ENCODE measurements at places on chromosomes 2 and 18.

GRCh38 chr18:8946066-8946838 is 156.2 kb upstream of the NDUFV2 start:
- no peak for DNase-seq

DNA sequence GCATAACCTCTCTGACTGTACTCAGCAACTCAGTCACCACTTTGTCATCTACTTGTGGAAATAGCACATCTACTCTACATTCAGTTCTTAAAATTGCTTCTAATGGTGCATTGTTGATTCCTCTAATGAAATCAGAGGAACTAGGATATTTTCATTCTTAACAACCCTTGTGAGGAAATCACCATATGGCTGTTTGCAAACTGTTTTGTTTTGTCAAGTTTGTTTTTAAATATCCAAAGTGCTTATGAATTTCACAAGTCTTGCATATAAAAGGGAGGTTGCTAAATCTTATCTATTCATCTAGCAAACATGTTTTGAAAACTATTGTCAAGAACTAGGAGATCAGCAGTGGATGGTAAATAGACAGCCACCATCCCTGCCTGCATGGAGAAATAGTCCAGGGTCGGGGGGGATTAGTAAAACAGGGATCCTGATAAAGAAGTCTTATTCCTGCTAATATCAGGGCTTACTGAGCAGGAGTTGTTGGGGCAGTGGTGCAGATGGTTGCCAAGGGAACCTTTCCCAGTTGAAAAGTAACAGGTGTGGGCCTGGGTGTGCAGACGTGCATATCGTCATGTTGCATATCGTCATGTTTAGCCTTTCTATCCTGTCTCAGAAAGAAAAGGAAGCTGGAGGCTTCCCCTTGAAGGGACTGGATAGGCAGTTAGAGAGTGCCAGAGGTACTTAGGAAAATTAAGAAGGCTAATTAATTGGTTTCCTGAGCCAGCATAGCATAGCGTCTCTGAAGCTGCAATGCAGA is 7.5 kb upstream of the MYO3B start:
- DNase-seq, result peak; percentile 34

GRCh38 chr18:8989017-8989416 is 113.5 kb upstream of the NDUFV2 start:
- DNase-seq, result no peak

DNA sequence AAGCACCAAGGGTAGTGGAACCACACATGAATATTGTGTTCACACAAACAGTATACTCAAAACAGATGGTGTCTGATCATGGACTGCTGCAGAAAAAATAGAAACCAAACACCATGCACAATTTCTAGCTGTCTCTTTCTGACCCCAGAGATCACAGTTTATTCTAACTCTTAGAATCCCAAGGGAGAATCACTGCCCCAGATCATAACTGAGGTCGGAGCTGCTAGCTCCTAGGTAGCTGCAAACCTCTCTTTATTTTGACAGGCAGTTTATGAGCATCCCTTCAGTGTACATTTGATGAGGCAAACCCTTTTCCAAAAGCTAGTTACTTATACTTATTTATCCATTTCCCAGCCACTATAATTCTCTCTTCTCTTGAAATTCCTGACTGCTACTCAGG is 439.1 kb upstream of the HNMT start:
- no peak for DNase-seq

- no peak for DNase-seq
Measured at GRCh38 chr2:2564300-2565078, 233.4 kb upstream of the MYT1L start.

- DNase-seq, result no peak
Measured at GRCh38 chr2:58569475-58570185, 328.5 kb upstream of the FANCL start.

DNA sequence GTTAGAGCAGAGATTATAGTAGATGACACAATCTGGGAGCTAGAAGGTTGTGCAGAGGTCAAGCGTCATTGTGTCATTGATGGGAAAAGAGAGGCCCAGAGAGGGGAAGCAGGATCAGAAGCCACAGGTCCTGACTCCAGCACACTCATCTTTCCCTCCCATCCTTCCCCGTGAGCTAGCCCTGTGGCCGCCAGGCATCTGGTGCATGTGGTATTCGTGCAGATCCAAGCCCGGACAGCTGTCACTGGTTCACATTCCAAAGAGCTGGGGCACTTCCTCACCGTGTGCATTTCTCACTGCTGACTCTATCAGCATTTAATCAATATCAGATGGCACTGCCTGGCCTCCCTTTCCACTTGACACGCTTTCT is 94.1 kb upstream of the THOC1 start:
- DNase-seq, result no peak

DNA sequence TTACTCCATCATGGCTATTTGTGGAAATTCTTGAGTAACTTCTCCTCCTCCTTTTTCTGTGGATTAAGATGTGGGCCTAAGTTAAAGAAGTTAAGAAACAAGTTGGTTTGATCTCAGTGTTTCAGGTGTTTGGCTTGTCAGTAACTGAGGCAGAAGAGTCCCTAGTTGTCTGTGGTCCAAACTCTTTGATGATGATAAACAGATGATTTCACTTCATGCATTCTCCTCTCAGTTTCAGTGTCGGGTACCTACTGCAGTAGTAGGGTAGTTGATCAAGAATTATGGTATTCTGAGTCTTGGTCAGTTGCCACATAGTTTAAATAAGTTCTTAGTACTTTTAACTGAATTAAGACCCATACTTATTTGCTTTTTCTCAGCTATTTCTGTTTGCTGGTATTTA is 85.6 kb downstream of the NCOA1 start:
- DNase-seq, result no peak

GRCh38 chr2:38056216-38056615 is 19.7 kb downstream of the CYP1B1 start:
- DNase-seq, result no peak

- no peak for DNase-seq
Measured at GRCh38 chr18:25780105-25780504, 310.3 kb downstream of the SS18 start.

GRCh38 chr2:9777081-9777480 is 66.2 kb upstream of the TAF1B start:
- DNase-seq, result no peak

GRCh38 chr2:53403792-53404413 is 363.7 kb upstream of the CHAC2 start:
- DNase-seq, result no peak

GRCh38 chr2:40859617-40860016 is 407.7 kb upstream of the SLC8A1 start:
- no peak for DNase-seq

GRCh38 chr2:127358971-127359370 is 28.8 kb downstream of the MAP3K2 start:
- no peak for DNase-seq

DNA sequence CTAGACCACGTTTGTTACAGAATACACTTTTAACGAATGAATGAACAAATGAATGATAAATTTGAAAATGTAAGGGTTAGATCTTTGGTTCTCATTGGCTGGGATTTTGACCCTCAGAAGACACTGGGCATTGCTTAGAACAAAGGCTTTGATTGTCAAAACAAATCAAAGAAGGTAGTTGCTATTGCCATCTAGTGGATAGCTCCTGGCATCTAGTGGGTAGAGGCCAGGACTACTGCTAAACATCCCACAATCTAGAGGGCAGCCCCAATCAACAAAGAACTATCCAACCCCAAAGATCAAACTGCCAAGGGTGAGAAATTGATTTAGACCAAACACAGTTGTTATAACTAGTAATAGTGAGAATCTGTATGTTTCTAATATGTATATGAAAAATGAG is 552.3 kb downstream of the KCNJ3 start:
- DNase-seq, result no peak

GRCh38 chr2:165901620-165902298 is 51.8 kb downstream of the TTC21B start:
- no peak for DNase-seq

DNA sequence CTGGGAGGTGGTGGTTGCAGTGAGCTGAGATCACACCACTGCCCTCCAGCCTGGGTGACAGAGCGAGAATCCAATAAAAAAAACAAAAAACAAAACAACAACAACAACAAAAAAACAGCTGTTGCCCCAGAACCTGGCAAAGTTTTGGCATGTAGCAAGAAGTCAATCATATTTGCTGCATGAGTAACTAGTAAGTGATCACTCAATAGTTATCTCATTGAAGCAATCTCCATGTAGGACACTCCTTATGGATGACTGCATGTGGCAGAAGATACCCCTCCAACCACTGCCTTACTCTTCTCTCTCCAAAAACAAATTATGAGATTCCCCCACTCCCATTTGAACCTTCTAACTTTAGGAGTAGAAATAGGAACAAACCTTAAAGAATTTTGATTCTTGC is 113.7 kb downstream of the TTC27 start:
- no peak for DNase-seq

DNA sequence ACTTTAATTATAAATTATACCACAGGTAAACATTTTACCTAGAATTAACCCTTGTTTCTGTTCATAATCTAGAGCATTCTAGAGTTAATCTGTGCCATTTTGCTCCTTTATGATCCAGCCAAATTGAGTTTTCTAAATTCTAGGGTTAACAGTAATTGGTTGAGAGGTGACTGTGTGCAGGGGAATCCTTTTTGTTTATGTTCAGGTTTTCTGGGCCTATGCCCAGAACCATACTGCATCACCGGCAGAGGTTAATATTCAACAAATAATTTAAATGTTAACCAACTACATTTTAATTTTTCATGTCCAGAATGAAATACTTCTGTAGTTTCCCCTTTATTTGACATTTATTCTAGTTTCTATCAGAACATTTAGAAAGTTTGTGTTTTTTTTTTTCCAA is 32.3 kb downstream of the CARF start:
- DNase-seq, result no peak

DNA sequence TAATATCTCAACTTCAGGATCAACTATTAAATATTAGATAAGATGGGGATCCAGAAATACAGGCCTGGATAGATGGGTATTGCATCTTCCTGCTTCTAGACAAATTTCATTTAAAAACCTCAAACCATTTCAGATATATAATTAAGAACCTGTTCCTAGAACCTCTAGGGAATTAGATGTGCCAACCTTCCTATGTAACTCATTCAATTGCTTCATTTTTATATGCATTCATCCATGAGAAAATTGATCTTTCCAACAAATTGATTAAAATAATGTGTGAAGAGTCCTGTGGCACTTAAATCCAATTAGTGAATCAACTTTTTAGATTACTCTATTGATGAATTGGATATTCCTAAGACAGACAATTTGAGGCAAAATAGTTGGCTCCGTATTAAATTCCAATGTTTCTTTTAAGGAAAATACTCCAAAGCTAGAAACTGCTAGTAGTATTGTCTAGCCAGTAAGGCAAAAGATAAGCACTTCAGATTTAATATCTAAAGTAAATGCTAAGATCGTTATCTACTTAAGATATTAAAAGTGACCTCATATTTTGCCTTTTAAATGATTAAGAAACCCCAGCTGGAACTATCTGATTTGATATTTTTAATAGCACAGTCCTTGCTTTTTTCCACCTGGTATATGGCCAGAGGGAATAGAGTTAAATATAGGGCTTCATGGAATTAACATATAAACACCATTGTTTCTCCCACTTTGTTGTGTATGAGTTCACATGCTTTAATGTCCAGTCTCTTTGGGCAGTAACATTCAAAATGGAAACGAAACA is 35.8 kb downstream of the DARS1 start:
- DNase-seq, result peak; percentile 22

GRCh38 chr2:120541553-120541932 is 194.1 kb upstream of the GLI2 start:
- no peak for DNase-seq

GRCh38 chr2:43021791-43022509 is 204.5 kb downstream of the ZFP36L2 start:
- DNase-seq, result no peak

DNA sequence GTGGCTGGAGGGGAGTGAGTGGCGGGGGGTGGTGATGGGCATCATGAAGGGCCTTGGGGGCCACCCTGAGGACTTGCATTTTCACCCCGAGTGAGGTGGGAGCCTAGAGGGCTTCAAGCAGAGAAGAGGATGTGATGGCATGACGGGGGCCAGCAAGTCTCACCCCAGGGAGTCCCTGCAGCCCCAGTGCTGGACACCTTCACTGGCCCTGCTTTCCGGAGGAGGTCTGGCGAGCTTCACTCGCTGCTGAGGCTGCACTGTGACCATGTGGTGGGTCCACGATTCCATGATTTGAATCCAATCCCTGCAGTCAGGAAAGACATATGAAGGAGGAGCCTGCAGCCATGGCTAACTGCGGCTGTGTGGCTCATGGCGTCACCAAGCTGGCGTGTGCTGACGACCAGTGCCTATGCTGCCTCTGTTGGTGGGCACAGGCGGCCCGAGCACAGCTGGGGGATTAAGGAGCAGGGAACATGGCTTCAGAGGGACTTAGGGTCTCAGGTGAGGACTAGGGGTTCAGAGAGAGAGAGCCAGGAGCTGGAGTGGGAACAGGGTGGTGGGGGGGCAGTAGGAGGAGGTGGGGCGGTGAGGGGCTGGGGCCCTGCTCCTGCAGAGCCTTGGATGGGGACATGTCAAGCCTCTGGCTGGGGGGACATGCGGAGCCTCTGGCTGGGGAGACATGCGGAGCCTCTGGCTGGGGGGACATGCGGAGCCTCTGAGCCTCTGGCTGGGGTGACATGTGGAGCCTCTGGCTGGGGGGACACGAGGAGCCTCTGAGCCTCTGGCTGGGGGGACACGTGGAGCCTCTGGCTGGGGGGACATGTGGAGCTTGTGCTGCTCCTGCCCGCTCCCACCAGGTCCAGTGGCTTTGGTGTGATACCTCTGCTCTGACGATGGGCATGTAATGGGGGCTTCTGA is 3.6 kb downstream of the ZAP70 start:
- DNase-seq, result no peak

GRCh38 chr2:122481717-122482116 is 726.3 kb downstream of the TSN start:
- DNase-seq, result no peak

DNA sequence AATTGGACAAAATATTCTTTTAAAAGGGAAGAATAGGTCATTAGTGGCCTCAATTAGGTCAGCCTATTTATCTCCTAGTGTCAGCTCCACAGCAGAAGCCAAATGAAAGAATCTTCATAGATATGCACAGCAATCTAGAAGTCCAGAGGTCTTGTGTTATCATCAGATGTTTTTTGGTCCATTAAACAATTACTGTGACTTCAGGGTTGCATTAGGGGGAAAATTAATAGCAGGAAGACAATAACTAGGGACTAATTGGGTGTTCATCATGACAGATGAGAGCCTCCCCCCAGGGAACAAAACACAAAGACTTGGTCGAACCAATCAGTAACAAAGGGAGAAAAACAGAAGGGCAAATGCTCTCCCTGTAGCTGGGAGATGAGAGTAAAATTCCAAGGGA is 264.7 kb downstream of the PTH2R start:
- no peak for DNase-seq

- DNase-seq, result no peak
Measured at GRCh38 chr2:118921646-118922045, 20.3 kb upstream of the MARCO start.

GRCh38 chr2:101912545-101912944 is 79.2 kb upstream of the IL1R2 start:
- DNase-seq, result no peak

GRCh38 chr18:59040770-59041148 is 98.9 kb upstream of the SEC11C start:
- DNase-seq, result no peak

DNA sequence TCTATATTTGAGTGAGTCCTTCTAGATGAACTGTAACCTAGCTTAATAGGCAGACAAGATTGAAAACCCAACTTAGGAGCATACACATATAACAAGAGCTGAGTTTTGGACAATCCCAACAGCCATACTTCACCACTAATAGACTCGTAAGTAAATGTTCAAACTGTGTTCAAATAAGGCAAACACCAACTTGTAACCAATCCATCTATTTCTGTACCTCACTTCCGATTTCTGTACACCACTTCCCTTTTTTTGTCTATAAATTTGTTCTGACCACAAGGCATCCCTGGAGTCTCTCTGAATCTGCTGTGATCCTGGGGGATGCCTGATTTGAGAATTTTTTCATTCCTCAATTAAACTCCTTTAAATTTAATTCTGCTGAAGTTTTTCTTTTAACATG is 1149.1 kb upstream of the NRXN1 start:
- DNase-seq, result no peak
